HT-29 (cell line): ENCODE measurements at places on chromosomes 3 and 15. TPM values are rescaled to one million over a fixed set of nuclear protein-coding genes. Genes with fewer than 3 reads are reported as not detected.

GRCh38 chr15:93307513-93307912 lies 218.5 kb upstream of the RGMA start:
- DNase-seq, result no peak

- DNase-seq, result no peak
These were observed 66.7 kb downstream of the GRIP2 start for GRCh38 chr3:14473411-14473891.

GRCh38 chr15:55834331-55834730 lies 91.4 kb upstream of the PRTG start:
- no peak for DNase-seq

DNA sequence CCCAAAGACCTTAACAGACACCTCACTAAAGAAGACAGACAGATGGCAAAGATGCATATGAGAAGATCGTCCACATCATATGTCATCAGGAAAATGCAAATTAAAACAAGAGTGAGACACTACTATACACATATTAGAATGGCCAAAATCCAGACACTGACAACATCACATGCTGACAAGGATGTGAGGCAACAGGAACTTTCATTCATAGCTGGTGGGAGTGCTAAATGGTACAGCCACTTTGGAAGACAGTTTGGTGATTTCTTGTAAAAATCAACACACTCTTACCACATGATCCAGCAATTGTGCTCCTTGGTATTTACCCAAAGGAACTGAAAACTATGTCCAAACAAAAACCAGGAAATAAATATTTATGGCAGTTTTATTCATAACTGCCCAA lies 17.6 kb downstream of the CHDH start:
- DNase-seq, result no peak

DNA sequence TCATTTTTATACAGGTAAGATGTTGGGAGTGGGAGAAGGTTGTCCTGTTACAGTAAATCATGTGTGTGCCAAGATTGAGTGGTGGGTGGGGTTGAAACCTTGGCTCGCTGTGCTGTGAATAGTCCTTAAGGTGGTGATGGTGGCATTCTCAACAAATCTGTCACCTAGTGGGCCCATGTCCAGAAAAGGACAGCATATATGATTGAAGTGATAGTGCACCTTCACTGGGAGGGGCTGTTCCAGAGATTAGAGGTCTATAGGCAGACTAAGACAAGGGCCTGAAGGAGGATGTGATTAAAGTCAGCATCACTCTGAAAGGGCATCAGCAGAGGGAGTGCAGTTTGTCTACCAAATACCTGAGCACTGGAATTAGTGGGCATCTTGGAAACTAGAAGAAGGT lies 374.2 kb upstream of the C2CD4B start:
- DNase-seq, result no peak

Gene LRRC2
- total RNA-seq, result 0.52 and 0.84 TPM in 2 replicates
